Activated naive CD4-positive, alpha-beta T cell treated with anti-CD3 and anti-CD28 coated beads for 36 hours (primary cell): ENCODE measurements at places on chromosomes 1 and 21. TPM values are rescaled to one million over a fixed set of nuclear protein-coding genes. Genes with fewer than 3 reads are reported as not detected.

Gene PTPN22
- total RNA-seq: 43.9 TPM

DNA sequence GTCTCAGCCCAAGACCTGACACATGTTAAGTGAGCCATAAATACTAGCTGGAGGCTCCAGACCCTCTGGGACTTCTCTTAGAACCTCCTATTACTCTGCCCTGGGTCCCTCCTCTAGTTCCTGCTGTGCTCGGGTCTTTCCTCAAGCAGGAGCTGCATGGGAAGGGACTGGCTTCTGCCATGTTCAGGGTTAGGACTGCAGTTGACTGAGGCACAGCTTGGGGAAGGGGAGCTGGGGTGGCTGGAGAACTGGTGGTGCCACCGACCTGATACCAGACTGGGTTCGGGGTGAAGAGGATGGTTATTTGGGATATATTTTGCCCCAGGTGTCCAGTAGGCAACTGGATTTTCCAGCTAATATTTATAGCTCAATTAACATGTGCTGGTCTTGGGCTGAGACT is 15.7 kb downstream of the HYI start:
- DNase-seq: no peak

Gene TGFB2
- 0.14 TPM for total RNA-seq

- no peak for DNase-seq
Observed at GRCh38 chr1:226786550-226786949, 47.5 kb upstream of the ITPKB start.

Gene KRTAP21-2
- not detected for total RNA-seq

- DNase-seq: no peak
Observed at GRCh38 chr21:32768530-32768929, 3.0 kb downstream of the PAXBP1 start.

- peak; percentile 86 for DNase-seq
Observed at GRCh38 chr1:167455786-167456446, 62.4 kb downstream of the CD247 start.

Gene DDR2
- 0.40 TPM for total RNA-seq

Gene CFHR3
- total RNA-seq: not detected

DNA sequence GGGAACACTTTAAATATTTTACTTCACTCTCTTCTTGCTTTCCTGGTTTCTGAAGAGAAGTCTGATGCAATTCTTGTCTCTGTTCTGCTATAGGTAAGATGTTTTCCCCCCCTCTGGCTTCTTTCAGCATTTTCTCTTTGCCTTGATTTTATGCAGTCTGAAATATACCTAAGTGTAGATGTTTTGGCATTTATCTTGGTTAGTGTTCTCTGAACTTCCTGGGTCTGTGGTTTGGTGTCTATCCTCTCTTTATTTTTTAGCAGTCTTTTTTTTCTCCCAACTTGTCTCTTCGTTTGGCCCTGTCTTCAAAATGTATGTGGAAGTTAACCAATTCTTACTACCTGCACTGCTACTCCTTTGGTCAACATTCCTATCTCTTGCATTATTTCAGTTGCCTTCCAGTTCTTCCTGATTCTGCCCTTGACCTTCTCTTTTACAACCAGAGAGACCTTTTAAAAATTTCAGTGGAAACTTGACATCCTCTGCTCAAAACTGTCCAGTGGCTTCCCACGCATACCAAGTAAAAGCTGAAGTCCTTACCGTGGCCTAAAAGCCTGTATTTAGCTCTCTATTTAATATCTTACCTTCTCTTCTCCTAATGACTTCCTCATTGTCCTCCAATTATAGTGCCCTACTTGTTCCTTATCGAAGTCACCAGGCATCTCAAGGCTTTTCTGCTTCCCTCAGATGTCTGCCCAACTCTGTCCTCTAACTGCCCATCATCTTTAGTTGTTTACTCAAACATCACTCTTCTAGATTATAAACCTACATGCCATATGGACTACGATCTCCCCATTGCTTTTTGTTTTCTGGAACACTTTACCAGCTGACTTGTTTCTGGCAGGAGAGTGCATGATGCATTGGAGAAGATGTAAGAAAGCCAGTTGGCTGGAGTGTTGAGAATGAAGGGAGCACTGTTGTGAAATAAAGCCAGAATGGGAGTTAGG is 40.9 kb downstream of the RAP1A start:
- DNase-seq: no peak

- DNase-seq: no peak
Observed at GRCh38 chr1:202090994-202091393, 31.7 kb upstream of the GPR37L1 start.

DNA sequence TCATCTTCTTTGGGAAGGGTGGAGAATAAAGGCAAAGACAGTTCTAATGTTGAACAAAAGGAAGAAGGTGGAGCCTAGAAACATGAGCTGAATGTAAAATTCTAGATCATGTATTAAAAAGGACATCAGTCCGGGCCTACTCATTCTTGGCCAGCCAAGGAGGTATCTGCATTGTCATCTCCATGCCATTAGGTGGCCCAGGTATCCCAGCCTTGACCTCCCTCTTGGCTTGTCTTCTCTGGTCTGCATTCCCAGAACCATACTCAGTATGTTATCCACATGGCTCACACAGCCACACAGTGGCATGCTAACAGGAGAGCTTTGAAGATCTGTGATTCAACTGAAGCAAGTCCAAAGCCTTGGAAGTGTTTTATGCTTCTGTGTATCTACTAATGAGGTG is 369.8 kb upstream of the KAZN start:
- no peak for DNase-seq

Gene TNFRSF18
- total RNA-seq: 31.0 TPM

- DNase-seq: no peak
Observed at GRCh38 chr1:51444096-51444495, 75.0 kb downstream of the EPS15 start.

Gene MMEL1
- total RNA-seq: 1.5 TPM

DNA sequence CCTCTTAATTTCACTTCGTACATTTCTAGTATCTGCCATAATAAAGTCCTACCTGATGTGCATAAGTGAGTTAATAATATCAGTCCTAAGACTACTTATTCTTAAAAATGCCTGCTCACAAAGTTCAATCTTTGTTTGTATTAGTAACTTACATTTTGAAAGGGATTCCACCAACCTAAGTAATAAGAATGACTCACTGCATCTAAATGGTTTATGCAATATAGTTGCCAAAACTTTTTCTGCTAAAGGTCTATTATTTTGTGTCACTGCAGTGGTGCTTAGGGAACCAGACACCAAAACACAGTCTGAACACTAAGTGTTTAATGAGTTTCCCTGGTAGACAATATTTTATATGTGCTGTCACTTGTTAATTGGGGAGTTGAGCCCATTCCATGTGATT is 1.8 kb downstream of the ZNF669 start:
- no peak for DNase-seq

Gene LCE3B
- total RNA-seq: not detected
